ENCODE measurements at places on chromosomes 3 and 15.

- DNase-seq = no peak
These were observed 19.9 kb downstream of the UBR1 start for GRCh38 chr15:43085921-43086320.

DNA sequence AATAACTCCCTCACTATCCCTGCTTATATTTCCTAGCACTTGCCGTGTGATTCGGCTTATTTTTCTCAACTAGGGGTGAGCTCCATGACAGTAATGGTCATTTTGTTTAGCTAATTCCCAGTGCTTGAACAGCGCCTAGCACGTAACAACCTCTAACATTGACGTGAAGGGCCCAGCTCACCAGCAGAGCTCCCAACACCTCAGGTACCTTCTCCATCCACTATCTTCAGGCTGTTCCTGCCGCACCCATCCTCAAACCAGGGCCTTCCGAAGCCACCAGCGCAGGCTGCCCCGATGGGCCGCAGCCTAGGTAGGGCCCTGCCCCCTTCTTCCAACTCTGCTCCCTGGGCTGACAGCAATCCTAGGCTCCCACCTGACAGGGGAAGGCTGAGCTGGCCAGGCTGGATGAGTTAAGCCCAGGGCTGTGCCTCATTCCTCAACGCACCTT is 751 bp upstream of the RPS17 start:
- DNase-seq = no peak

DNA sequence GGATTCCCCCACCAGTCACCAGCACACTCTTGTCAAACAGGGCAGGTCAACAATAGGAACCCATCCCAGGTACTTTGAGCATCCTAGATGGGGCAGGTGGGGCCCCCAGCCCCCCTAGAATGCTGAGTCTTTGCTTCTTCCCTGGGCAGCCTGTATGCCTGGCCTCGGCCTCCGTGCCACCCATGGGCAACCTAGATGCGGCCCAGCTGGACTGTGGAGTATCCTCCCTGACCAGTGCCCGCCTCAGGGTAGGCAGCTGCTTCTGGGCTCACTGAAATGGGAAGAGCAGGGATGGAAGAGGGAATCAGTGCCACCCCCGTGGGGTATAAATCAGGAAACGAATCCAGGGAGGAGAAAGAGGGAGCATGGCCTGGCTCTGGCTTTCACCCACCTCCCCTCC is 10.9 kb downstream of the DNAH1 start:
- DNase-seq = no peak

DNA sequence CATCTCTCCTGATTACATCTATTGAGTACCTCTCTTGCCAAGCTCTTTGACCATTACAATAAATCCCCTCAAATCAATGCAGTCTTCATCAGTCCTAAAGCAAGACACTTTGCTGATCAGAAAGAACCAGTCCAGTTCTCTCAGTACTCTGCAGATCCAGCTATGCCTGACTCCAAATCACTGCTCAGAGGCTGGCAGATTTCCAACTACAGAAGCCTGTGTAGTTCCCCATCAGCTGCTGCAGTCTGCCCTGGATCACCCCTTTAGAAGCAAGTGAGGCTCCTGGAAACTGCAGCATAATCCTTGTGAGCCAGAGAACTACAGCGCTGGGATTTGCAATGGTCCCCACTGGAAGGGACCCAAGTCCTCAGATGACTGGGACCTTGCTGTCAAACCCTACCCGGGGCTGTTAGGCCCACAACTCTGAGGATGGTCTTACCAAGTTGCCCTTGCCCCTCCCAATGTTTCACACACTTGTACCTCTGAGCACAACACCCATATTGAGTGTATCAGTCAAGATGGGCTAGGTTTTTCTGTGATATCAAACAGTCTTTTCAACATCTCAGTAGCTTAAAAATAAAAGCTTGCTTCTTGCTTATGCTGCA is 81.9 kb upstream of the TOPAZ1 start:
- no peak for DNase-seq

DNA sequence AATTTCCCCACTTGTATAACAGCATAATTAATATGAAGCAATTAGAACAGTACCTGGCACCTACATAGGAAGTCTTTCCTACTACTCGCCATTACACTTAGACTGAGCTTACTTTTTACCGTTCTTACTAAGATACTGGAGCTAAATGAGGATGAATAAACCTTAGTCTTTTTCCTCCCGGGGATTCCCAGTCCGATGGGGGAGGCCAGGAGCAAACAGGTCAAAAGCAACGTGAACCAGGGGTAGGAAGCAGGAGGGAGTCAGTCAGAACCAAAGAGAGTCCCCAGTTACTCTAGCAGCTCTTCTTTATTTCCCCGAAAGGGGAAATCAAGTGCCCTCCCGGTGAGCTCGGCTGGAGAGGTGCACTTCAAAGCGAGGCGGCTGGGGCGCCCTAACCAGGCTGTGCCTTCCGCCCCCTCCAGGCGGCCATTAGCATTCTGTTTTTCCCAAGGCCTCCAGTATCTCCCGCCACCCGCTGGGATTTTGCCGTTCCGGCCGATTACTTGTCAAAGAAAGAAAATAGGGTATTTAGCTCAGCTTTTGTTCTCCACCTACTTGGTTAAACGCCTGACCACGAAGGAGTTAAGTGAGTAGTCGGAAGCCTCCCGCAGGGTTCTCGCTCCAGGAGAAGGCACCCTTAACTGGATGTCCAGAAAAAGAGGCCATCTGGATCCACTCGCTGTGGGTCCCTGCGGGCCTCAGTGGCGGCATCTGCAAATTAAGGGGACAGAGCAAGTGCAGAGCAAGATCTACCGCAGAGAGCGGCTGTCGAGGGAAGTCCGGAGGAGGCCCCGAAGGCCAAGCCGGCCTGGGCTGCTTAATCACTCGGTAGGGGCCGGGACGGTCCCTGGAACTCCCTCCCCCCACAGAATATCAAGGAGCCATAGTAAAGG is 6.3 kb upstream of the EOMES start:
- no peak for DNase-seq

DNA sequence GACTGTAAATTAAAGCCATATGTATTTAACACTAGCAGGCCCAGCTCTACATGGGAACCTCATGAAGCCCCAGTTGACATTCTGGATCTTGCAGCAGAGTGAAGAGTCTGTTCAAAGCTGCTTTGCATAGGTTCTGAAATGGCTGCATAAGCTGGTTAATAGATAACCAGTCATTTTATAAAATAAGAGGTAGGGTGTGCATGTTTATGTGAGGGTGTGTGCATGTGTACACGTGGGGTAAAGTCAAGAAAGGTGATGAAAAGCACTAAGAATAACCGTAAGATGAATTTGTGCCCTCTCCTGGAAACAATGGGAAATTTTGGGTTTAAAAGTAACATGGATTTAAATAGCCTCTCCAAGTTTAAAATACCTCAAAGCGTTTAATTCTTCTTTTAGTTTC is 33.0 kb downstream of the PAQR9 start:
- no peak for DNase-seq

DNA sequence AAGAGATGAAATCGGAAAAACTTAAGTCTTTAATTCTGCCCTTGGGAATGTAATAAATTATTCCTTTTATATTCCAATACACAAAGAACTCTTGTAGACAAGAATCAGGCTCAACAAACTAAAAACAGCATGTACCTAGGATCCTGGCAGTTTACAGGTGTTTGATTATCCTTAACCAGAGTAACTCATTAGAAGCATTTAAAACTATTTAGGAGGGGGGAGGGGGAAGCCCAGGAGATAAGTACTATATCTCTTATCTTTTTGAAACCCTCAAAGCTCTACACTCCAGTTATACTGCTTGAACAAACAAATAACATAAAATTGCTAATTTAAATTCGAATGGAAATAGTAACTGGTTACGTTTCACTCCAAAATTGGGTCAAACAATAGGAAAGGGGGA is 1.9 kb downstream of the CNBP start:
- DNase-seq = no peak

DNA sequence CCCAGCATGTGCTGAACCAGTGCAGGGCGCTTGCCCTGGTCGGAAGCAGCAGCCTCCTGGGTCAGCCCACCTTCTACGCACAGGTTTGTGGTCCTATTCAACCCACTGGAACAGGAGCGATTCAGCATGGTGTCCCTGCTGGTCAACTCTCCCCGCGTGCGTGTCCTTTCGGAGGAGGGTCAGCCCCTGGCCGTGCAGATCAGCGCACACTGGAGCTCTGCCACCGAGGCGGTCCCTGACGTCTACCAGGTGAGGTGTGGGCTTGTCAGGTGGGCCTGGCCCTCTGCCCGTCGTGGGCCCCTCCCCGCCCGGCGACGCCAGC is 8.2 kb downstream of the MAN2A2 start:
- DNase-seq = no peak

- no peak for DNase-seq
These were observed 196.2 kb upstream of the NSMCE3 start for GRCh38 chr15:29465816-29466215.

DNA sequence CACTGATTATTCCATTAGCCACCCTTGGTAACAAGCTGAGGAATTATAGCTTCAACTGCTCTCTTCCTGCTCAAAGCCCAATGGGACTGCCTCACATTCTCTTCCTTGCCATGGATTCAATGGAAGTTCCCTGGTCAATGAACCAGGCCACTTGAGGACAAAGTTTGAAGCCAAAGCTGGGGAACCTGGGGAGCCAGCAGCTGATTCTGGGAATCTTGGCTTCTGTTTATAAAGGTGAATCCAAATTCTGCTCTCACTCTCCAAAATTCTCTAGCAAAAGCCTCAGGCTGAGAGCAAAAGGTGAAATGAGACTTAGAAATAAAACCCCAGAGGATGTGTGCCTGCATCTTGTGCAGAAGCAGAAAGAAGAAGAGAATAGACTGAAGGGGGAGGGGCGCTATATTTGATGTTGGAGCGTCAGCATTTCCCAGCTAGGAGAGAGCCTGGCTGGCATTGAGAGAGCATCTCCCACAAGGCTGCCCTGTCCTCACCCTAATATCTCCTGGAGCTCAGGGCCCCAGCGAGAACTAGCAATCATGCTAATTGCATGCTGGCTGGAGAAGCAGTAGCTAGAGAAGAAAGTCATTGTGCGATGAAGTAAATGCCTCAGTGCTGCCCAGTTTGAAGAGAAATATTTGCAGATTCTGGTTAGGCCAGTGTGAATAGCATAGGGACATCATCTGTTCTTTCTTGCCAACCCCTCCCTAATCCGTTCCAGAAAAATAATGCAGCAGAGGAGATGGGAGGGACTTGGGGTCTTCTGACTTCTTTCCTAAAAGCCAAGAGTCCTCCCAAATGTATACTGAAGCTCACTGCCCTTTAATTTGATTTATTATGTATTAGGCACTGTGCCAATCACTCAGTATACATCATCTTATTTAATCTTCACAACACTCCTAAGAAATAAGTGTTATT is 34.9 kb upstream of the GAP43 start:
- DNase-seq = no peak

DNA sequence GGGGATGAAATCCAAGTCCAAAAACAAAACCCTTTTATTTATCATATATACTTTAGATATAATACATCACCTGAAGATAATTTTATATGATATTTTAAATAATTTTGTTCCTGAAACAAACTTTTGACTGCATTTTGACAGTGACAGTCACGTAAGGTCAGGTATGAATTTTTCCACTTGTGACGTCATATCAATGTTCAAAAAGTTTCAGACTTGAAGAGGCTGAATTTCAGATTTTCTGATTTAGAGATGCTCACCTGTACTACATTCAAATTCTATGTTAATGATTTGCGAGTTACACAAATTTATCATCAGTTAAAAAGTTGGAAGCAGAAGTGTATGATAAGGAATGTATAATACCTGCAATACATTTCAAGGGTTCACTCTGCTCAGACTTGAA is 136.1 kb upstream of the EPHA6 start:
- DNase-seq = no peak

DNA sequence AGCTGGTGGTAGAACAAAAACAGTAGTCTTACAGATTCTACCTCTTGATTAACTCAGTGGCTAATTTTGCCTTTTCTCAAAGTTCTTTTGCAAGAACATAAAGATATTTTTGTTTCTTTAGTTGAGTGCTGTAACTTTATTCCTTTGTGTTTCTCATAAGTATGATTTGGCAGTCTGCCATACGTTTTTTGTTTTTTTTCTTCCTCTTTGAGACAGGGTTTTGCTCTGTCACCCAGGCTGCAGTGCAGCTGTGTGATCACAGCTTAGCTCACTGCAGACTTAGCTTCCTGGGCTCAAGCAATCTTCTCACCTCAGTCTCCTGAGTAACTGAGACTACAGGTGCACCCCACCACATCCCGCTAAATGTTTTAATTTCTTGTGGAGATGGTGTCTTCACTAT is 22.4 kb downstream of the B3GNT5 start:
- DNase-seq = no peak

DNA sequence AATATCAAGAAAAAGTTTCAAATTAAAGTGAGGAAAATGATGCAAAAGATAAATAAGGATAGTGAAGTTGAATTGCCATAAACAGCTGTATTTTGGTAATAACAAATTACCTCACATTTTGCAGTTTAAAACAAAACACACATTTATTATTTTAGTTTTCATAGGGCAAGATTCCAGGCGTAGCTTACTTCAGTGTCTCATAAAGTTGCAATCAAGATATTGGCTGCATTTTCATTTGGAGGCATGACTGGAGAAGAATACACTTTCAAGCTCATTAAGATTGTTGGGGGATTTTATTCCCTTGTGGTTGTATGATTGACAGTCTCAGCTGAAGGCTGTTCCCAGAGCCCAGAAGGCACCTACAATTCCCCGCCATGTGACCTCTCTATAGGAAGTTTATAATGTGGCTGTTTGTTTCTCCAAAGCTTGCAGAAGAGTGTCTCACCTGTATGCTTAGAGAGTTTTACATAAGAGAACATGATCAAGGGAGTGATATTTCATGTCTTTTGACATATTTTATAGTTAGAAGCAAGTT is 151.4 kb downstream of the OTOL1 start:
- DNase-seq = no peak

- no peak for DNase-seq
These were observed 96.0 kb downstream of the VPS8 start for GRCh38 chr3:184907681-184908649.

- no peak for DNase-seq
These were observed 67.0 kb upstream of the CADPS start for GRCh38 chr3:62942227-62942626.

- no peak for DNase-seq
These were observed 58.7 kb upstream of the CHST2 start for GRCh38 chr3:143060906-143061305.

DNA sequence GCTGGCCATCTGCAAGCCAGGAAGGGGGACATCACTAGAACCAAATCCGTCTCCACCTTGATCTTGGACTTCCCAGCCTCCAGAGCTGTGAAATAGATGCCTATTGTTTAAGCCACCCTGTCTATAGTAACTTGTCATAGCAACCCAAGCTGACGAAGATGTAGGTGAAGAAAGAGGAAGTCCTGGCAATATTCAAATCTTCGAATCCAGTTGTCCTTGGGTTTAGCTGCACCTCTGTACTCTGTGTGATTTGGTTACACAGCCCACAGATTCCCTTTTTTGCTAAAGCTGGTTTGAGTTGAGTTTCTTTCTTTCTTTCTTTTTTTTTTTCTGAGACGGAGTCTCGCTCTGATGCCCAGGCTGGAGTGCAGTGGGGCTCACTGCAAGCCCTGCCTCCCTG is 68.0 kb upstream of the XCR1 start:
- peak; percentile 15 for DNase-seq
